Right lobe of liver (tissue), 6 donors: ENCODE measurements at places on chromosomes 5 and 9.

DNA sequence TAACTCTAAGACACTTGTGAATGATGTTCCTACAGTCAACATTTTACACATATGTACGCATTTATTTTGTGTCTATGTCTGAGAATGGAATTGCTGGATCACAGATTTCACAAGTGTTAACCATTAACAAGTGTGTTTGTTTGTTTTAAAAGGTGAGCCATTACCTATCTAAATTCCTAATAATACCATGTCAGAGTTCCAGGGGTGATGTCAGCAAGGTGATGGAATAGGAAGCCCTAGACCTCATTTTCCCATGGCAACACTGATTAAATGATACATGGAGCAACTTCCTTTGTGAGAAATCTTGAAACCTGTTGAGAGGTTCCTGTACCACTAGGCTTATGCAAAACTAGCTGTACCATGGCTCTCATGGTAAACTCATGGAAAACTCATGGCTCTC, 309.7 kb downstream of the CYLC2 start:
- no peaks in the 10 kb centered on the region for H3K4me1 ChIP-seq
- H3K36me3 ChIP-seq = no peaks in the 10 kb centered on the region
- no peak overlapping the region for H3K4me3 ChIP-seq
- H3K27ac ChIP-seq = no peak overlapping the region

GRCh38 chr5:157267025-157267424, 1.1 kb downstream of the CYFIP2 start:
- H3K4me1 ChIP-seq = no peaks in the 10 kb centered on the region
- DNase-seq = no peak
- peak overlapping the region; percentile 83 for H3K27ac ChIP-seq
- no peak overlapping the region for H3K4me3 ChIP-seq
- no peaks in the 10 kb centered on the region for H3K27me3 ChIP-seq

- no peak overlapping the region for H3K27ac ChIP-seq
- H3K4me1 ChIP-seq = no peaks in the 10 kb centered on the region
- no peak for DNase-seq
- H3K36me3 ChIP-seq = no peaks in the 10 kb centered on the region
Measured at GRCh38 chr9:5502553-5502952, 7.8 kb upstream of the PDCD1LG2 start.

GRCh38 chr9:4797854-4798150, 5.1 kb downstream of the RCL1 start:
- H3K4me1 ChIP-seq = no peaks in the 10 kb centered on the region
- no peaks in the 10 kb centered on the region for H3K36me3 ChIP-seq
- no peak for DNase-seq
- no peak overlapping the region for H3K4me3 ChIP-seq

GRCh38 chr9:91949392-91949945, 559 bp downstream of the ROR2 start:
- H3K4me3 ChIP-seq = peak overlapping the region; percentile 25
- peaks cover 34% of the 10 kb centered on the region for H3K27me3 ChIP-seq
- H3K36me3 ChIP-seq = no peaks in the 10 kb centered on the region

DNA sequence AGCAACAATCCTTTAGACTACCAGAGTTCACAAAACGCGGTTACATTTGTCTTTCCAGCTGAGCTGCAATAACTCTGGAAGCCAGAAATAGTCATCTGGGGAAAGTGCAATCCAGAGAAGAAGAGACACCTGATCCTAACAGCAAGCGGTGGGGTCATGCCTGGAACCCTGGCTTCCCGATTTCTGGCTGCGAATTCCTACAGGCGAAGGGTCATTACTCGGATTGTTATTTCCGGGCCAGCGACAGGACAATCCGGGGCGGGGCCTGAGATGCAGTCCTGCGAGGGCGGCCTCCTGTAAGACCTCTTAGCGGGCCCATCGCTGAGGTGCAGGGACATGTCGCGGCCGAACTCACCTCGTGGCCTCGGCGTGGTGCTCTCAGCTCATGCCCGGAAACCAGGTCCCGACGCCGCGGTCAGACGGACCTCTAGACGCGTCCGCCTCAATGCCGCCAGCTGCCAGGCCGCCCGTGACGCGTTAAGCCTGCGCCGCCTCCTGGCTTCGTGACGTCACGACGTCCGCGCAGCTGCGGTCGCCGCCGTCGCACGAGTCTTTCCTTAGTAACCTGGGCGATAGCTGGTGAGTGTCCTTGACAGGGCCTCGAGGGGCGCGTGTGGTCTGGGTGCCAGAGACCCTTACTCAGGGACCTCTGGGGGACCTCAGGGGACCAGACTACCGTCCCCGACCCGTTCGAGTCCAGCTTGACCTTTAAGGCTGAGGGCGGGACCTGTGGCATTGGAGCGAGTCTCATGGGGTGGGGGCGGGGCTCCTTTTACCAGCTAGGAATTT, at the start of the genes MRRF and RBM18:
TSS of gene MRRF (plus strand) at position 523 of the 789 bp plus-strand sequence. CDS start 6,010 bp downstream, outside the sequence.
TSS of gene RBM18 (minus strand) at position 481 of the 789 bp plus-strand sequence. CDS start 3,348 bp downstream, outside the sequence.
- H3K4me3 ChIP-seq = peak within 1 kb of the TSS; percentile 42
- peak within 1 kb of the TSS; percentile 95 for H3K27ac ChIP-seq

- no peak overlapping the region for H3K27ac ChIP-seq
- DNase-seq = no peak
- H3K27me3 ChIP-seq = no peaks in the 10 kb centered on the region
- no peak overlapping the region for H3K4me3 ChIP-seq
Measured at GRCh38 chr5:133091034-133091433, 39.2 kb downstream of the HSPA4 start.

GRCh38 chr5:94885931-94886330, 267.5 kb downstream of the SLF1 start:
- no peak for DNase-seq
- no peak overlapping the region for H3K4me3 ChIP-seq
- H3K27ac ChIP-seq = no peak overlapping the region
- no peaks in the 10 kb centered on the region for H3K36me3 ChIP-seq
- no peaks in the 10 kb centered on the region for H3K27me3 ChIP-seq

DNA sequence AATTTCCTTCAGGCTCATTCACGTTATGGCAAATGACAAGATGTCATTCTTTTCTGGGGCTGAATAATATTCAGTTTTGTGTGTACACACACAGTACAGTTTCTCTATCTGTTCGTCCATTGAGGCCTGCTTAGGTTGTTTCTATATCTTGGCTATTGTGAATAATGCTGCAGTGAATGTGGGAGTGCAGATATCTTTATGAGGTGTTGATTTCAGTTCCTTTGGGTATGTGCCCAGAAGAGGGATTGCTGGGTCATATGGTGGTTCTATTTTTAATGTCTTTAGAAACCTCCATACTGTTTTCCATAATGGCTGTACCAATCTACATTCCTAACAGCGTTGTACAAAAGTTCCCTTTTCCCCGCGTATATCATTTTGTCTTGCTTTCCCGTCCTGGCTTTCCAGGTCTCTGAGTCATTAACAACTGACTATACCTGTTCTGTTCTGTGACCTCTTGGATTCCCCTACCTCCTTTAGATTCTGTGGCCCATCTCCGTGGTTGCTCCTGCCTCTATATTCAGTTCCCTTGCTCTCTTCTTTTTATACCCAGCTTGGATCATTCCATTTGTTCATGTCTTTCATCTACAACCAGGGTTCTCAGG, 6.8 kb downstream of the SNX30 start:
- H3K36me3 ChIP-seq = no peaks in the 10 kb centered on the region
- H3K27ac ChIP-seq = no peak overlapping the region
- no peaks in the 10 kb centered on the region for H3K27me3 ChIP-seq
- H3K4me1 ChIP-seq = no peaks in the 10 kb centered on the region
- H3K4me3 ChIP-seq = no peak overlapping the region
- no peak for DNase-seq

- H3K36me3 ChIP-seq = peaks cover 6% of the 10 kb centered on the region
- peaks cover 3% of the 10 kb centered on the region for H3K4me1 ChIP-seq
- H3K4me3 ChIP-seq = peak overlapping the region; percentile 84
Measured at GRCh38 chr5:16464664-16465543, 696 bp downstream of the ZNF622 start.

DNA sequence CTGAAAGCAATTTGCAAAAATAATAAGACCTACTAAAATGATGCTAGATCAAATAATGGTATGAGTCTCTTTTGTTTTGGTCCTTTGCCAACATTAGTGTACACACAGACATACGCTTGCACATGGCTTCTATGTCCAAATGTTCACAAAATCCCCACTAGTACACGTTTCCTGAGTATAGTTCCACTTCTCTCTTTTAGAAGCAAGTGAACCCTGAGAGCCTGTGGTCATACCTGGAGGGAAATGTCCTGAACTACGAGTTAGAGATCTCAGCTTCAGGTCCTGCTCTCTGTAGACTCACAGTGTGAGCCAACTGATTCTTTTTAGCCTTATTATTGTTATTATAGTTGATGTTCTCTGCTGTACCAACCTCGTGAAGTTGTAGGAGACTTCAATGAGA, 47.3 kb upstream of the ACTBL2 start:
- no peak overlapping the region for H3K4me3 ChIP-seq
- H3K4me1 ChIP-seq = no peaks in the 10 kb centered on the region
- no peak for DNase-seq
- no peaks in the 10 kb centered on the region for H3K27me3 ChIP-seq
- no peaks in the 10 kb centered on the region for H3K36me3 ChIP-seq

DNA sequence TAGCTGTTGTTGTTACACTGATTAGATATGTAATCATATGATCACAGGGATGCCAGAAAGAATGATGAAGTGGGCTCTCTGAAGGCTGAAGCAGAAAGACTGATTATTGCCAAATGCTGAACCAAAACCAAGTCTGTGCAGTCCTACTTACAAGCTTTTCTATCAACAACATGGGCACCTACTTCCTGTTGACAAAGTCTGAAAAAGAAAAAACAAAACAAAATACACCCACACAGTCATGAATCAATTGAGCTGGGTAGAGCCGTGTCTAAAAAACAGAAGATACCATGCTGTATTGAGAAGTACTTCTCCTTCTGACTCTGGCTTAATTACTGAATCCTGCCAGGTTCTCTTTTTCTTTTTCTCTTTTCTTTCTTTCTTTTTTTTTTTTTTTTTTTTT, 363.4 kb downstream of the RAB3C start:
- no peaks in the 10 kb centered on the region for H3K36me3 ChIP-seq
- no peak overlapping the region for H3K27ac ChIP-seq
- DNase-seq = no peak

GRCh38 chr5:63573380-63573779, 388.9 kb downstream of the HTR1A start:
- H3K4me1 ChIP-seq = no peaks in the 10 kb centered on the region
- no peak overlapping the region for H3K27ac ChIP-seq
- H3K27me3 ChIP-seq = no peaks in the 10 kb centered on the region
- H3K36me3 ChIP-seq = no peaks in the 10 kb centered on the region
- no peak overlapping the region for H3K4me3 ChIP-seq

DNA sequence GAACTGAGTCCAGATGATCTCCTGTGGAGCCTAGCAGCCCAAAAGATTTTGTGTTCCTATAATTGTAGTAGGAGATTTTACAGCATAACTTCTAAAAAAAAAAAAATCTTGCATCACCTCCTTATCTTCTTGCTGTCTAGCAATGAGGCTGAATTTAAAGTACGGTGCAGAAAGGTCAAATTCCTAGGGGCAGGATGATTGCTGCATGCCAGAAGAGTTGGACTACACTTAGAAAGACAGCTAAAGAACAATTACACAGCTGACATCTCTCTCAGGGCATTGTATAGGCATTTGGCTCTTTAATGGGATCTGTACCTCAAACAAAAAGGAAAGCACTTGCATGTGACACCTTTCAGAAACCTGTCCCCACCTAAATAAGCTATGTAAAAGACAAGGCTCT, 443.2 kb downstream of the HCN1 start:
- H3K36me3 ChIP-seq = no peaks in the 10 kb centered on the region
- no peak for DNase-seq
- no peaks in the 10 kb centered on the region for H3K4me1 ChIP-seq
- H3K27ac ChIP-seq = no peak overlapping the region
- H3K27me3 ChIP-seq = no peaks in the 10 kb centered on the region

GRCh38 chr5:122756264-122756911, 18.5 kb upstream of the SNX2 start:
- DNase-seq = no peak
- no peaks in the 10 kb centered on the region for H3K36me3 ChIP-seq
- H3K4me1 ChIP-seq = no peaks in the 10 kb centered on the region
- H3K4me3 ChIP-seq = no peak overlapping the region

- no peak for DNase-seq
- H3K27me3 ChIP-seq = no peaks in the 10 kb centered on the region
- no peak overlapping the region for H3K27ac ChIP-seq
- H3K4me1 ChIP-seq = no peaks in the 10 kb centered on the region
Measured at GRCh38 chr5:132770476-132771159, 6.4 kb downstream of the SEPTIN8 start.

DNA sequence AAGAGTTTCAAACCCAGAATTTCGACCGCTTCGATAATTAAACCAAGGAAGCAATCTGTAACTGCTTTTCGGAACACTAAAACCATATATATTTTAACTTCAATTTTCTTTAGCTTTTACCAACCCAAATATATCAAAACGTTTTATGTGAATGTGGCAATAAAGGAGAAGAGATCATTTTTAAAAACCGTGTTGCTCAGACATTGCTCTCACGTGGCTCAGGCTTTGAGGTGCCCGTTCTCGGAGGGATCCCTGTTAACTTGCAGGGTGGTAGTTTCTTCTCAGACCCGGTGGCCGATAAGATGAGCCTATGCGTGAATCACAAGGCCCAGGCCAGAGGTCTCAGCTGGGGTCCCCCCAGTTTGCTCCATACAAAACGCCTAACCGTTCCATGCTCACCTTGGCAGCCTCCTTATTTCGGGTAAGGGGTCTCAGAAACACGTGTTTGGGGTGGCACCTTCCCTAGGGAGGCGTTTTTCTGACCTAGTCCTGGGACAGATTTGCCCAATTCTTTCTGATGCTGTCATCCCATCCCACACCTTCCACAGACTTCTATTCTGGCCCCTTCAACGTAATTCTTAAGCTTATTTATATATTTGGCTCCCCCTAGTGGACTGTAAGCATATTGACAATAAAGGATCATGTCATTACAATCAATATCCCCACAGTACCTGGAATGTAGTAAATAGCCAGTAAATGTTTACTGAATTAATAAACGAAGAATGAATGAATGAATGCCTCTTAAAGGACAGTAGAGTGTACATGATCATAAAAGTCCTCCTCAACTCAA, 48.1 kb downstream of the THBS4 start:
- H3K27ac ChIP-seq = no peak overlapping the region
- H3K4me3 ChIP-seq = no peak overlapping the region
- no peaks in the 10 kb centered on the region for H3K36me3 ChIP-seq
- no peaks in the 10 kb centered on the region for H3K27me3 ChIP-seq
- no peak for DNase-seq
